ENCODE measurements at places on chromosomes 3 and 15. TPM values are rescaled to one million over a fixed set of nuclear protein-coding genes. Genes with fewer than 3 reads are reported as not detected.

The P2RY13 gene
- not detected for total RNA-seq

The MST1R gene
- 7.5 TPM for total RNA-seq

The ZNF662 gene
- not detected for total RNA-seq

The GNB5 gene
- 53.0 TPM for total RNA-seq

The MED12L gene
- 0.61 TPM for total RNA-seq

The IQCH gene
- total RNA-seq: 1.6 TPM

The SERINC4 gene
- total RNA-seq: 0.05 TPM

The ERICH6 gene
- not detected for total RNA-seq

The CHRFAM7A gene
- 3.8 TPM for total RNA-seq

The GOLGA8Q gene
- 0.38 TPM for total RNA-seq

The SCG5 gene
- total RNA-seq: 2.1 TPM

The ARNT2 gene
- 16.7 TPM for total RNA-seq

The ELL3 gene
- 2.2 TPM for total RNA-seq

The DPPA2 gene
- not detected for total RNA-seq

The SEMA7A gene
- 2.4 TPM for total RNA-seq

The ALG1L2 gene
- total RNA-seq: not detected

The UBP1 gene
- 53.2 TPM for total RNA-seq

The RBM15B gene
- total RNA-seq: 20.3 TPM

The CTXND1 gene
- not detected for total RNA-seq

The ABCF3 gene
- total RNA-seq: 34.4 TPM

The VIPR1 gene
- 0.58 TPM for total RNA-seq

The LRRC3B gene
- total RNA-seq: not detected

The CYP19A1 gene
- 0.15 TPM for total RNA-seq

The TRIM42 gene
- total RNA-seq: not detected

The TMEM45A gene
- total RNA-seq: 2.9 TPM

The AZI2 gene
- total RNA-seq: 46.6 TPM

The MESP2 gene
- 0.51 TPM for total RNA-seq

The ADAMTS7 gene
- 4.2 TPM for total RNA-seq

The CHRM5 gene
- 0.01 TPM for total RNA-seq

The BNC1 gene
- 0.52 TPM for total RNA-seq

The CFAP92 gene
- total RNA-seq: not detected

The TJP1 gene
- total RNA-seq: 89.3 TPM

The CEP97 gene
- 6.0 TPM for total RNA-seq

The HESX1 gene
- 0.23 TPM for total RNA-seq

The TTLL13 gene
- total RNA-seq: 0.48 TPM

The P2RY14 gene
- not detected for total RNA-seq

The SLC9C1 gene
- not detected for total RNA-seq

The KLHL40 gene
- total RNA-seq: not detected

The OIP5 gene
- total RNA-seq: 13.6 TPM

The C2CD4A gene
- not detected for total RNA-seq

The MYH15 gene
- 0.27 TPM for total RNA-seq

The KNG1 gene
- total RNA-seq: not detected

The ACSBG1 gene
- total RNA-seq: 0.21 TPM

The DNAH12 gene
- 0.19 TPM for total RNA-seq

The BTLA gene
- total RNA-seq: not detected

The PLXNB1 gene
- total RNA-seq: 14.2 TPM

The MESP1 gene
- total RNA-seq: 7.2 TPM

The GRIP2 gene
- total RNA-seq: 1.4 TPM

The TPRG1 gene
- 0.21 TPM for total RNA-seq

The HRG gene
- total RNA-seq: not detected

The GOLGA6A gene
- total RNA-seq: 0.09 TPM

The ACTR8 gene
- 17.3 TPM for total RNA-seq

The RASL12 gene
- total RNA-seq: 0.09 TPM

The LRRN1 gene
- not detected for total RNA-seq

The MITF gene
- 7.2 TPM for total RNA-seq

The ARRDC4 gene
- total RNA-seq: 0.17 TPM

The CAMKV gene
- 0.29 TPM for total RNA-seq

The CADM2 gene
- total RNA-seq: 0.23 TPM

The ZNF80 gene
- not detected for total RNA-seq

The NRROS gene
- total RNA-seq: not detected

Measured in A549 treated with CpdA at 1 μM for 4 hours (cell line).